ENCODE measurements at places on chromosomes 5 and 9. TPM values are rescaled to one million over a fixed set of nuclear protein-coding genes. Genes with fewer than 3 reads are reported as not detected.

DNA sequence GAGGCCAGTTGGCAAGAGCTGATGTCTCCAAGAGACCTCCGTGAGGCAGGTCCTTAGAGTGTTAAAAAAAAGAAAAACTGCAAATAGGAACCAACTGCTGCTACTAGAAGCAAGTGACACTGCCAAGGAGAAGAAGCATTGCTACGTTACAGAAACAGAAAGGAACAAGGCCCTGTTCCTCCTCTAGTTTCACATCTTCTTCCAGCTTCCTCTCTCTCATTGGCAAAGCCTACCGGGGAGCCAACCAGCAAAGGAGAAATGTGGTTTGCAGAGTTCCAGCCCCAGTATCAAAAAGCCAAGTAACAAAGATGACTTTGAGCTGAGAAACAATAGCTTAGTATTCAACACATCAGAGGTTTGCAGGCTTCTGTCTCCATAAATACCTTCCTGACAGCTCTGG is 145.9 kb downstream of the PRELID2 start:
- no peak for DNase-seq

The PAPPA gene
- total RNA-seq = 104 TPM

GRCh38 chr5:133251296-133252132 is 199.7 kb downstream of the HSPA4 start:
- no peak for DNase-seq

- peak; percentile 48 for DNase-seq
Observed at GRCh38 chr5:35160486-35161116, 69.7 kb downstream of the PRLR start.

The DNAJC18 gene
- total RNA-seq = 8.1 TPM

DNA sequence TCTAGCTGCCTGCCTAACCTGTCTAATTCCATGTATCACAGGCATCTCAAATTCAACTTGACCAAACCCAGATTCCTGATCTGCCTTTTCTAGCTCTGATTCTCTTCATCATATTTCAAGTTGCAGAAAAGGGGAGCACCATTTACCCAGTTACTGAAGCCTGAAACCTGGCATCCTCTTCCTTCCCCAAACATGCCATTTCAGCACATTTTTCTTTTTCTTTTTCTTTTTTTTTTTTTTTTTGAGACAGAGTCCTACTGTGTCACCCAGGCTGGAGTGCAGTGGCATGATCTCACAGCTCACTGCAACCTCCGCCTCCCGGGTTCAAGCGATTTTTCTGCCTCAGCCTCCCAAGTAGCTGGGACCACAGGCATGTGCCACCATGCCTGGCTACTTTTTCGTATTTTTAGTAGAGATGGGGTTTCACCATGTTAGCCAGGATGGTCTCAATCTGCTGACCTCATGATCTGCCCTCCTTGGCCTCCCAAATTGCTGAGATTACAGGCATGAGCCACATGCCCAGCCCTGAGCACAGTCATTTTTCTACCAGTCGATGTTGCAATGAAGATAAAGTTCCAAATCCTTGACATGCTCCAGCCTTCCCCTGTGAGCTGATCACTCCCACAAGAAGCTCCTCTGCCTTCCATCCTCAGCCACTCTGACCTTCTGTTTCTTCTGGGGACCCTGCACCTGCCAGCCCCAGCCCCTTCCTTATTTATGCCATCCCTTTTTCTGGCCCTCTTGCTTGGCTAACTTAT is 32.2 kb downstream of the ACER2 start:
- DNase-seq = peak; percentile 67

DNA sequence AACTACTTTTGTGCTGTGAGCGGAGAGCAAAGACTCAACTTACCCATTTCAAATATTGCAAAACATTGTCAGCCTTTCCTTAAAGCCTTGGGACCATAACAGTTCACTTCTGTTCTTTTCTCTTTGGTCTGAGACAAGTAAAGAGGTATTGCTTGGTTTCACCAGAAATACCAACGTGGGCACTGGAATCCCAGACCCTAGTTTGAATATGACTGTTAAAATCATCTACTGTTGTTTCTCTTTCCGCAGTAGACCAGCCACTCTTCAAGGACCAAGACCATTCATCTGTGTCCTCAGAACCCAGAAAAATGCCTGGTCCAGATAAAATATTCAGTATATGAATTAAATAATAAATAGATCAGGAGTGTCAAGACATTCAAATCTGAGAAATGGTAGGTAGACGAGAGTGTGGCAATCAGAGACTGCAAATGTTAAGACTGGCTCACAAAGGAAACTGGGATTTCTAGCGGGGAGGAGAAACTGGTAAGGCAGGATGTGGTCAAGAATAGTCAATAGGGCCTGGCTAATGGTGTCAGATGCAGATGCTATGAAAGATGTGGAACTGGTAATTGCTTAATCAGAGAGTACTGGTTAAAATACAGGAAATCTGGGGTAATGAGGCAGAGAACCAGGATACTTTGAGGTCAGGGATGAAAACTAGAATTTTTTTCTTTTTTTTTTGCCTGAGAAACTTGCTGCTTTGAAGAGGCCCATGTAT is 82.1 kb upstream of the IL33 start:
- DNase-seq = peak; percentile 25

DNA sequence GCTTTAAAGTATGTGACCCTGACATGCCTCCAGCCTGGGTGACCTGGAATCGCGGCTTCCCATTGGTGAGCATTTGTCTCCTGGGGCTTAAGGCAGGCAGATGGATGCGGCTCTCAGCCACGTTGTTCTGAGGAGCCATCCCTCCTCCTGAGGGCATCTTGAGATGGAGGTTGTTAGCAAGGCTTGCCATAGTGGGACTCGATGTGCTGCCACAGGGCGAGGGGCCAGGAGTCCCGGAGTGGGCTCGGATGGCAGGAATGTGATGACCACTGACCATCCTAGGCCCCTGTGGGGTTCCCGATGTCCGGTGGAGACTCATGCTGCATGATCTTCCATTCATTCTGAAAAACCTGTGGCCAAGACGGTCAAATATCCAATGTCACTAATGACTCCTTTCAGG is 13.8 kb downstream of the GLIS3 start:
- no peak for DNase-seq

- DNase-seq = no peak
Observed at GRCh38 chr5:58793888-58794657, 211.2 kb downstream of the RAB3C start.

GRCh38 chr5:88932541-88932940 is 49.6 kb upstream of the MEF2C start:
- no peak for DNase-seq

DNA sequence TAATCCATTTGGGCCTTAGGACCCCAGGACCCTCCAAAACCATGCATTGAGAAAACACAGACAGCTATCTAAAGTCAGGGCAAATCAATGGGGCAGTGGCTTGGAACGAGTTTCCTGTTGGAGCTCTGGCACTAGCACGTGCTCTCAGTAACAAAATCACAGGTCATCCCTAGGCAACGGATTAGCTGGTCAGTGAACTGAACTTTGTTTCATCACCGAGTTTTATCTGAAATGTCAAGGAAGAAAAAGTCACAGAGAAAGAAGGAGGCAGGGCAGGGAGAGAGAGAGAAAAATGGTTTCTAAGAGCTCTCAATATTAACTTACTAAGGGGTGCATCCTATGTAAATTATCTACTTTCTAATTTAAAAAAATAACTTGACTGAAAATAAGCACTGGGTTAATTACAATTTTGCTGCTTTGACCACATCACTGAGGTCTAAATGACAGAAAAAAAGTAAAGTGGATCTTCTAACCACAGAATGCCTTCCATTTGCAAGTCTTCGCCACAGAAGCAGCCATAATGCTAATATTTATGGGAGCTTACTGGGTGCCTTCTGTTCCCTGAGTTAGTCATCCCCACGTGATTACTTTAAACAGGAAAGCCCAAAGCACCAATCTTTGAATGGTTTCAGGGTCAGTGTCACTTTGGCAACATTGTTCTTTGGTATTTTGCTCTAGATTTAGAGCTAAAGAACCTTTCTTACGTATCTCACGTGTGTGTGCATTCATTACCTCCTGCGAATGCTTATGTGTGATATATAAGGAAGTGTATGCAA is 503.9 kb downstream of the RASEF start:
- no peak for DNase-seq

DNA sequence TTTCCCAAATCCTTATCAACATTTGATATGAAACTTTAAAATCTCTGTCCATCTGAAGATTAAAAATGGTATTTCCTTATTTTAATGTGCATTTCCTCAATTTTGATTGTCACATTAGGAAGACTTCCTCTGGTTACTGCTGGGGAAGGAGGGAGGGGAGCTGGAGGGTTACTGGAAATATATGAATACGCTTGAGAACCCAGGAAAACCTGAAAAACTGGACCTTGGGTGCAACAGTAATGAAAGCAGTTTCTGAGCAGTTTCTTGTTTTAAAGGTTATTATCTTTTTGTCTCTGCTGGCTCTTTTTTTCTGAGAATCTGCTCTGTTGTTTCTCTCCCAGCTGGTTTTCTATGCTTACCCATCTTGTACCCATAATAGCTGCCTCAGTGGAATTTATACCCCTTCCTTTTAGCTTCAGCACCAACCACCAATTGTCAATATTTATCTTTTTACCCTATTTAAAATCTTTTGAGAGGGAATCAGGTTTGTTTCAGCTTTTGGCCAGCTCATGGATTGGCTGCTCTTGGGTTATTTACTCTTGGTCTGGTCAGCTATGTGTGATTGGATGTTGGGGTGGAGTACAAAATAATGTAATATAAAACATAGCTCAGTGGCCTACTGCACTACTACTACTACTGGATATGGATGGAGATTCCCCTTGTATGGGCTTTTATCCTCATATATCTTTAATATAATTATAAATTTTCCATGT is 67.4 kb downstream of the UNC13B start:
- no peak for DNase-seq

The ANKDD1B gene
- total RNA-seq = 0.32 TPM

The IL33 gene
- 7.3 TPM for total RNA-seq

DNA sequence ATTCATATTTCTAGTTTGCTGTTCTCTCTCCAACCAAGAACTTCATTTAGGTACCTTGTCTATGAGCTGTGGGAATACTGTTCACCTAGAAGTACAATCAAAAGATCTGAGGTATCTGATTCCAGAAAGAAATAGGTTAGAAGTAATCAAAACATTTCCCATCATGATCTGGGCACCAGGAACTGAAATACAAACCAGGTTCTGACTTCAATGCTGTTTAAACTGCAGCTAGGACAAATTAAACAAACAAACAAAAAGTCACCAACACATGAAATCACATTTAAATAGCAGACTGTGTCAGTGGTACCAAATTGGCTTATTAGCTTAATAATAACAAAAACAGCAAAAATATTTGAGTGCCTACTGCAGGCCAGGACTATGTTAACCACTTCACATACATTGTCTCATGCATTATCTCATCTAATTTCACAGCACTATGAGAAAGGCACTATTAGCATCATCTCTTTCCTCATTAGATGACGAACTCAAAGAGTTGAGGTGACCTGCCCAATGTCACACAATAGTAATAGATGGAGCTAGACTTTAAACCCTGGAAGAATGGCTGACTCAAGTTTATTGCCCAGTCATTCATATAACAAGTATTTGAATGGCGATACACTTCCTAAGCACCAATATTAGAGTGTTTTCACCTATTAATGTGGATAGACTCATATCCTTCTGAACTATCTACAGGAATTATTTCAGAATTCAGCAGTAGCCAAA is 14.5 kb downstream of the PLPP1 start:
- no peak for DNase-seq

DNA sequence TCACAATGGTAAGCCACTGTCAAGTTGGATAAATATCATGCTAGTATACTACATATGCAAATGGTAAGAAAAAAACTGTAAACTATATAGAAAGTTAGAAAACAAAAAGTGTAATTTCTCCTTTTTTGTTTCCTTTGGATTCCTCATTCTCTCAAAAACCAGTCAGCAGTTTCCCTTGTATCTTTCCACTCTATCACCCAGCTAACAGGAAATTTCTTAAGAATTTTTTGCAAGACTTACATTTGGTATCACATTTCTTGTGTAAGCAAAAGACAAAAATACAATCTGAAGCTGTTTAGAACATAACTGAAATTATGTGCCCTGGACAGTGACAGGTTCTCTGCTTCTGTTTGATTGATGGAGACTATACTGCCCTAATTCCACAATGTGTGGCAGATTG is 25.2 kb upstream of the MSH3 start:
- no peak for DNase-seq

DNA sequence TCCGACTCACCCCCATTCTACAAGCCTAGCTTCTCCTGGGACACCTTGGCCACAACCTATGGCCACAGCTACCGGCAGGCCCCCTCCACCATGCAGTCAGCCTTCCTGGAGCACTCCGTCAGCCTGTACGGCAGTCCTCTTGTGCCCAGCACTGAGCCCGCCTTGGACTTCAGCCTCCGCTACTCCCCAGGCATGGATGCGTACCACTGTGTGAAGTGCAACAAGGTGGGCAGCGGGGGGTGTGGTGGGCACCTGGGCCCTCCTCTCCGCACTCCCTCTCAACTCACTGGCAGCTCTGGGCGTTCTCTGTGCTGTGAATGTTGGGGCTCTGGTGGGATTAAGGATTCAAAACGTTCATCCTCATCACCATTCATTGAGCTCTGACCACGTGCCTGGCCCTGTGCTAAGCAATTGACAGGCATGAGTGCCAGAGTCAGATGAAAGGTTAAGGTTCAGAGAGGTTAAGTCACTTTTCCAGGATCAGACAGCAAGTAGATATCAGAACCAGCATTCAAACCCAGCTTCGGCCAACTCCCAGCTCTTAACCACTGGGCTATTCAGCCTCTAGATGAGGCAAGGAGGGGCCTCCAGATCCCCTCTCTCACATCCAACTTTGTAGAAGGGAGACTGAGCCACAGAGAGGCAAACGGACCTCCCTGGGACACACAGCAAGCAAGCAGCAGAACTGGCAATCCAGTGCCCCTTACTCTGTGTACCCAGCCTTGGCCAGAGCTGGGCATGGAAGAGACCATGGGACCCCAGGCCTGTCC is 9.9 kb downstream of the GFI1B start:
- no peak for DNase-seq

- DNase-seq = no peak
Observed at GRCh38 chr5:113759505-113759904, 246.0 kb downstream of the YTHDC2 start.

- DNase-seq = no peak
Observed at GRCh38 chr5:95486191-95486590, 68.6 kb downstream of the SKIC3 start.

DNA sequence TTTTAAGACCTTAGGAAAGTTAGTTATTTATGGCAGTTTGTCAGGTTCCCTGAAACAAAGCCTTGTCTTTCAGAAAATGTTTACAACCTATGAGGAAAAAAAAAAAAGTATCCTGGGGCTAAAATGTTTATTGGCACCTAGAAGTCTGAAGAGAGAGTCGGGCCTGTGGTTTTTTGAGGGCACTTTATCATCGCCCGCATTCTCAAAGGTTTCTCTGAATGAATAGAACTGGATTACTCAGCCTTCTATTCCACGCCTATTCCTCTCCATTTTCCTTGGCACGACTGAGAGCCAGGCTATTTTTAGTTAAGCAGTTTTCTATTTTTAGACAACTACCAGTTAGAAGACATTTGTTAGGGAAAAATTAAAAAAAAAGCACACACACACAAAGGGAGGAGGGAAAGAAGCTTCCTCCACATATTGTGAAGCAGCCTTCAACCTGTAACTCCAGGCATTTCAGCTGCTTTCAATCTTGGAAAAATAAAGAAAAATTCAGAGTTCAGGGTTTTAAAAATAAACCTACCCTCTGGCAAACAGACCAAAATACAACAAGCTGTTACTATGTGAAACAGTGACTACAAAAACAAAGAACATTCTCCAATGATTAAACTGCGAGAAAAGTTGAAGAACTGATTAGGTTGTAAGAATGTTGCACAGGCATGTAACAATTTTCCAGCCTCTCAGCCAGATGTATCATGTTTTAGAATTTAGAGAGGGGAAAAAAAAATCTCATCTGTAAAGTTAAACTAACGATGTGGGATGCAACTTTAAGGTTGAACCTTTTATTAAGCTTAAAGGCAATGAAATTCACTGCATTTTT is 97.0 kb downstream of the MEF2C start:
- peak; percentile 66 for DNase-seq

The LSM11 gene
- total RNA-seq = 5.6 TPM

The IRX4 gene
- not detected for total RNA-seq
